ENCODE measurements at places on chromosomes 11 and 22. TPM values are rescaled to one million over a fixed set of nuclear protein-coding genes. Genes with fewer than 3 reads are reported as not detected.

TSPAN32 gene
- not detected for total RNA-seq

MOGAT2 gene
- not detected for total RNA-seq

GRCh38 chr11:111225881-111226280 lies 19.6 kb upstream of the POU2AF2 start:
- no peak for DNase-seq

DNA sequence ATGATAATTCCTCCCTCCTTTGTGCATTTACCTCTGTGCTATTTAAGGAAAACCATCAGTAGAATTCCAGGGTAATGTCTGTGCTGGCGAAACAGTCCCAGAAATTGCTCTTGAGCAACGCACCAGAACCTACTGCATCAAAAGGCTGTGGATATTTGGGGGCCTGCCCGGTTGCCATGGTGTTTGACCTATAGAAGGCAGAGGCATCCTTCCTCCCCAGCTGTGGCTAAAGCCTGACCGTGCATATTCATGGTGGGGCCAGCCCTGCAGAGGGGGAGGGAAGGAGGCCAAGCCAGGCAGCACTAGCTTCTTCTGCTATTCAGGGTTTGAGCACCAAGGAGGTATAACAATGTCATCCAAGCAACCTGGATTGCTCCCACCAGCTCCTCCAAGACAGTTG lies 215.0 kb upstream of the E2F8 start:
- no peak for DNase-seq

SLC6A5 gene
- total RNA-seq, result not detected

DNA sequence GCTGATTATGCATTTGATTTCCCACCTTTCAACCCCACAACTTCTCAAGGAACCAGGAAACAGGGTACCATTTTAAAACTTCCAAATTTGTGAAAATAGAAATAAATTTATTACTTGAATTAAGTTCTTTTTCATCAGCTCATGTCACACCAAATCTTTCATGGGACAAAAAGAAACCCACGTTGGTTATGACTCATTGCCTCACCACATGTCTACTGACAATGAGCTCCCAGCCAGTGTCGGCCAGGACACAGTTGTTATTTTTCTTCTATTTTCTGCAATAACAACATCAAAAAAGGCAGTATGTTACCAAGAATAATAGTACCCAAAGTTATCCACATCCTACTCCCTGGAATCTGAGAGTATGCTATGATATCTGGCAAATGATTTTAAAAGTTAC lies 17.3 kb downstream of the MS4A6A start:
- no peak for DNase-seq

GRCh38 chr11:127859941-127860354 lies 727.4 kb downstream of the ETS1 start:
- DNase-seq, result no peak

RIMBP3C gene
- 0.17 TPM for total RNA-seq

DNA sequence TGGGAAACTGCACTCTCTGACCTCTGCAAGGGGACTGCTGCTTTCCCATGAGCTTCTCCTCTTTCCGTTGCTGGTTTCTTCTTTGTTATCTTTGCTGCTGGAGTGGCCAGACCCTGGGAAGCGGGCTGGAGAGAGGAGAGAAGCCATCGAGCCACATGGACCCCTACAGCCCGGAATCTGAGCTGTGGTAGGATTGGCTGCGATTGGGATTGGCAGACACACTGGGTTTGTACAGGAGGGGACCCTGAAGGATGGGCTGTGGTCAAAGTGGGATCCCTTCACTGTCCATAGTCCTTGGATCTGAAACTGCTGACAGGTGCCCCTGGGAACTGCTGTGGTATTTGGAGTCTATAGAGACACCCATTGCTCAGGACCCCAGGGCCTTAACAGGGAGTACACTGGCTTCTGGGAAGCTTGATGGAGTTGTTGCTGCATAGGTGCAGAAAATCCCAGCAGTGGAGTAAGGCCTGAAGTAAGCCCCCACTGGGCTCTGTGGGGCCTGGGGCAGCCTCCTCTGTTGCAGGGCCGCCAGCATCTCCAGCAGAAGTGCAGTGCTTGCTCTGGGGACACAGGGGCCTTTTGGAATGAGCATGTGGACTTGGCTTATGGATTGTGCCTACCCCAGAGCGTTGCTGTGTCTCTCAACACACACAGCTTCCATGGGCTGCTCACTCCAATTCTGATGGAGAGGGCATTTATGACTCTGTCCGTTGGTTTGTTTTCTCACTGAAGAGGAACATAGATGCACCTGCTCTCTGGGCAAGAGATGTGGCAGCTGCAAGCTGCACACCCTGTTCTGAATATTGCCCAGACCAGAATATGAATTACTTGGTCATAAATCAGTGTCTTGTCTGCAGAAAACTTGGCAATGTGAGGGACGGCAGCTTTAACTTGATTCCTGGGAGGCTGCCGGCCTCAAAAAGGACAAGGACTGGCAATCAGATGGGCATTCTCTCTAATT lies 32.0 kb downstream of the BCR start:
- DNase-seq, result no peak

DNA sequence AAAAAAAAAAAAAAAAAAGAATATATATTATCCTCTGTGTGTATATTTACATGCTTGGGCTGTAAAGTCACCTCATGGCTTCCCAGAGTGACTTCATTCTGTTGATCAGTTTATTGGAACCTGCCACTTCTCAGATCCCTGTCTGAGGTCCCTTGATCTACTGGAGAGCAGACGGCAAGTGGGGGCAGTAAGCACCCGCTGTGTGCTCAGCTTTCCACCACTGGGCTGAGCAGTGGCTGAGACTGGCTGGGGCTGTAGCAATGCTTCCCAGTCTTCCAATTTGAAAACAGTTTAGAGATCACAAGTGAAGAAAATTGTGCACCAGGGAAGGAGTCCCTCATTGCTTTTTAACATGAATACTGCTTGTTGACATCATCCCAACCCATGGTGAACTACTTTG lies 6.9 kb upstream of the RBM4B start:
- DNase-seq, result no peak

DNA sequence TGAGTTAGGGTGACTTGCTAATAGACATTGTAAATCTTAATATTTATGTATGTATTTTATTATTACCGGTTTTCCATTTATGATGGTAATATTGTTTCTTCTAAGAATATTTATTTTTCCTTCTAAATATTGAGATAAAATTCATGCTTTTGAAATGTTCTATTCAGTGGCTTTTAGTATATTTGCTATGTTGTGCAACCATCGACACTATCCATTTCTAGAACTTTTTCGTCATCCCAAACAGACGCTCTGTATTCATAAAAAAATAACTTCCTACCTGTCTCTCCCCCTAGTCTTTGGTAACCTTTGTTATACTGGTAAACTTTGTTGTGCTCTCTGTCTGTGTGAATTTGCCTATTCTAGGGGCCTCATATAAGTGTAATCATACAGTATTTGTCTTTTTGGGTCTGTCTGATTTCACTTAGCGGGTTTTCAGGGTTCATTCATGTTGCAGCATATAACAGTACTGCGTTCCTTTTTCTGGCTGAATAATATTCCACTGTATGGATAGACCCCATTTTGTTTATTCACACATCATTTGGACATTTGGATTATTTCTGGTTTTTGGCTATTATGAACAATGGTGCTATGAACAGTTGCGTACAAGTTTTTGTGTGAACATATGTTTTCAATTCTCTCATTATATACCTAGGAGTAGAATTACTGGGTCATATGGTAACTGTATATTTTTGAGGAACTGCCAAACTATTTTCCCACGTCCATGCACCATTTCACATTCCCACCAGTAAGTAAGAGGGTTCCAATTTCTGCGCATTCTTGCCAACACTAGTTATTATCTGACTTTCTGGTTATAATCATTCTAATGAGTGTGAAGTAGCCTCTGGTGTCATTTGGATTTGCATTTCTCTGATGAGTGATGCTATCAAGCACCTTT lies 15.9 kb downstream of the NEAT1 start:
- peak; percentile 34 for DNase-seq

ACTN3 gene
- total RNA-seq, result not detected

DNA sequence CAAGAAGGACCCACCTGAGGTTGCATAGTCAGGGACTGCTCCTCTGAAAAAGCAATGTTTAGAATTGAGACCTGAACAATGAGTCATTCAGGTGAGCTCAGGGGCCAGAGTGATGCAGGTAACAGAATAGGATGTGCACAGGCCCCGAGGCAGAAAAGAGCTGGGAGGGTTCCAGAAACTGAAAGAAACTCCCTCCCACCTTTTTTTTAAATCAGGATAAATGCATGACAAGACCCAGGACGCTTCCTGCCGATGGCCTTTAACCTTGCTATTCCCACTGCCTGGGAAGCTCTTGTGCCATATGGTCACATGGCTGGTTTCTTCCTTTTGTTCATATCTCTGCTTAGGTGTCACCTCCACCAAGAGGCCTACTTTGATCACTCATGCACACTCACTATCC lies 214.2 kb upstream of the ZBED5 start:
- no peak for DNase-seq

UPK2 gene
- 0.10 TPM for total RNA-seq

GRCh38 chr11:66007201-66007634 lies 4.6 kb upstream of the CST6 start:
- DNase-seq, result no peak

DNA sequence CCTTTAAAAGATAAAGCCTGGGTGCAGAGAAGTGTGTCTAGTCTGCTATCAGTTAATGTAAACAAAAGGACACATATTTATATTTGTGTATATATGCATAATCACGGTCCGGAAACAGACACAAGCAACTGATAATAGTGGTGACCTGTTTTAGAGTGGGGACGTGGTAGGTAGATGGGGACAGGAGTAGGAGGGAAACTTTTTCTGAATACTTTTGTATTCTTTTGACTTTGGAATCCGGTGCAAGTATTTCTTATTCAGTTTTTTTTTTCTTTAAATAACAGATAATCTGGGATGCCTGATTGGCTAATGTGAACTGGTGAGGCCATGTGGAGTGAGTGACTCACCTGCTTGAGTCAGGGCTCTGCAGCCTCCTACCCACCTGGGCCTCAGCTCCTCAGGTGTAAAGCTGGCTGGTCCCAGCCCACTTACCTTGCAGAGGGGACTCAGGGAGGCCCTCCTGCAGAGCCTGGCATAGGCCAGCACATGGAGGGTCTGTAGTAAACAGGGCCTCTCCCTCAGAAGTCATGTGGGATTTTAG lies 15.3 kb downstream of the MICAL2 start:
- peak; percentile 73 for DNase-seq

DNA sequence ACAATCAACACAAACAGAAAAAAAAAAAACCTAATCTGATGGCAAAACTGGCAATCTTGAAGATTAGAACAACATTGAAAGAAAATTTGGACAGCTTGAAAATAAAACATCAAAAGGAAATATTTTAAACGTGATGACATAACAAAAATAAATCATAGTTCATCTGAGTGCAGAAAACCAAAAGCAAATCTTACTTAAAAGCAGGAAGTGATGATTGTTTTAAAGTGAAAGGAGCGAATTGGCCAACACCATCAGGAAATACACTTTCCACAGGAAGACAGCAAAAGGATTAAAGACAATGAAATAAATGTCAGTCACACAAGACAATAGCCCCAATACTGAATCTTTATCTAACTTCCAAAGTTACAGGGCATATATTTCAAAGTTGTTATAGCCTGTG lies 696.5 kb upstream of the CHORDC1 start:
- DNase-seq, result no peak

Measured in renal cortical epithelial cell (primary cell).